ENCODE measurements at places on chromosomes 11 and 22.

DNA sequence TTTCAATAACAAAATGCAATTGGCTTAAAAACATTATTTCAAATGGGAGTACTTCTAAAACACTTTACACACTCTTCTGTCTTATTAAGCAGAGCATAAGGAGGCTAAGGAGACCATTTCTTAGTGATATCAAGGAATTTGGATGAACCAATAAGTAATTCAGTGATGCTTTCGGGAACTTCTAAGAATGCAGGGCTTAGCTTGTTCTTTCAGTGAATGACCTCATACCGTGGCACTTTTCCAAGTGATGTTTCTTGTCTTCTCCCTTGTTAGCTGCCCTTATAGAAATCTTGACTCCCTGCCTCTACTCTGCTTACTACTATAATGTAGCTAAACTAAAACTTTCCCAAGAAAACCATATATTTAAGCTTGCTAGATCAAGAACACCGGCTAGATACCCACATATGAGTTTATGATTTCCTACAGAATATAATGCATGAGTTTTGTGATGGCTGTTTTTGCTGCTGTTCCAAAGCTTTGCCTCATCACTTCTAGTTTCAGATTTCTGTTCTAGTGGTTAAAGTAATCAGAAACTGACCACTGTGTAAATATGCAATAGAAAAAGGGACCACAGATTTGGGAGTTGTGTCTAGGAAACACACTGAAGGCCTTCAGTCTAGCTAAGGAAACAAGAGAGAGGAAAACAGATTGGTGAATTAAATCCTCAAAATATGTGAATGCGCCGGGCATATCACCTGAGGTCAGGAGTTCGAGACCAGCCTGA is 37.5 kb upstream of the STK33 start:
- DNase-seq: no peak

DNA sequence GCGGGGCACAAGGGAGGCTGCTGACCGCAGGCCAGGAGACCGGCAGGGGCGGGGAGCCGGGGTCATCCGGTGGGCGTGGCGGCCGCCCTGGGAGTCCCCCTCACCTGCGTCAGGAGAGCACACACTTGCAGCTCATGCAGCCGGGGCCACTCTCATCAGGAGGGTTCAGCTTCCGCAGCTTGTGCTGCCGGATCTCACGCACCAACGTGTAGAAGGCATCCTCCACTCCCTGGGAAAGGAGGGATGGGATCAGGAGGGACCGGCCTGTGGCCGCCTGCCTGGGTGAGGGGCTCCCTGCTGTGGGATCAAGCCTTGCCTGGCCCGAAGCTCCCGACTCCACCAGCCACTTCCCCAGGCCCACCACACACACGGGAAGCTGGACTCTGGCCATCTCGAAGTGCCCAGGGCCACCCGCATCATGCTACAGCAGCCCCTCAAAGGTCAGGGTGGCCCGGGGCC is 2.8 kb downstream of the HRAS start:
- no peak for DNase-seq

DNA sequence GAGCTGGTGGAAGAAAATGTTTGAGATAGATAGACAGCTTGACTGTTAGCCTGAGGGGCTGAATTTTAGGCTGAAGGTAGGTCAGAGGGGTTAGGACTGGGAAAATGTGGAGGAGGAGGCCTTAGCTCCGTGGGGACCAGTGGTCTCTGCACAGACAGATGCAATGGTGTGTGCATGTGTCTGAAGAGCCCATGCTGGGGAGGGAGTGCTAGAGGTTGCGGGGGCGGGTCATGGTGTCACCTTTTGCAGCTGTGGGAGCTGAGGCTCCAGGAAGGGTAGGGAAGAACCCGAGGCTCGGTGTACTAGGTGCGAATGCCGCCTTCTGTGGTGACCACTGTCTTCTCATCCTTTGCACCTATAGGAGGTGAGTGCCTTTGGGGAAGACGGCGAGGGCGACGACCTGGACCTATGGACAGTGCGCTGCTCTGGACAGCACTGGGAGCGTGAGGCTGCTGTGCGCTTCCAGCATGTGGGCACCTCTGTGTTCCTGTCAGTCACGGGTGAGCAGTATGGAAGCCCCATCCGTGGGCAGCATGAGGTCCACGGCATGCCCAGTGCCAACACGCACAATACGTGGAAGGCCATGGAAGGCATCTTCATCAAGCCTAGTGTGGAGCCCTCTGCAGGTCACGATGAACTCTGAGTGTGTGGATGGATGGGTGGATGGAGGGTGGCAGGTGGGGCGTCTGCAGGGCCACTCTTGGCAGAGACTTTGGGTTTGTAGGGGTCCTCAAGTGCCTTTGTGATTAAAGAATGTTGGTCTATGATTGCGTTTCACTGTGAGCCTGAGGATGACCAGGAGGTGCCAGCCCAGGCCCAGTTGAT is 1.6 kb downstream of the SDF2L1 start:
- DNase-seq: no peak

- DNase-seq: peak; percentile 63
These were observed 27.6 kb upstream of the TOLLIP start for GRCh38 chr11:1336836-1337646.

- DNase-seq: no peak
These were observed 125.6 kb upstream of the LMO1 start for GRCh38 chr11:8389029-8389996.

DNA sequence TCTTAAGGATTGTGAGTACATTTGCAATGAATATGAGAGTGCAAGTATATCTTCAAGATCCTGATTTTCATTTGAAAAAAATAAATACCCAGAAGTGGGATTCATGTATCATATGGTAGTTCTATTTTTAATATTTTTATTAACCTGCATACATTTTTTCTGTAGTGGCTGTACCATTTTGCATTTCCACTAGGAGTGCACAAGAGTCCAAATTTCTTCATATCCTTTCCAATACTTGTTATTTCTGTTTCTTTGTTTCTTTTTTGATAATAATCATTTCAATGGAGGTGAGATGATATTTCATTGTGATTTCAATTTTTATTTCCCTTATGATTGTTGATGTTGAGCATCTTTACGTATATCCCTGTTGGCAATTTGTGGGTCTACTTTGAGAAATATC is 759.8 kb upstream of the CNTN5 start:
- no peak for DNase-seq

DNA sequence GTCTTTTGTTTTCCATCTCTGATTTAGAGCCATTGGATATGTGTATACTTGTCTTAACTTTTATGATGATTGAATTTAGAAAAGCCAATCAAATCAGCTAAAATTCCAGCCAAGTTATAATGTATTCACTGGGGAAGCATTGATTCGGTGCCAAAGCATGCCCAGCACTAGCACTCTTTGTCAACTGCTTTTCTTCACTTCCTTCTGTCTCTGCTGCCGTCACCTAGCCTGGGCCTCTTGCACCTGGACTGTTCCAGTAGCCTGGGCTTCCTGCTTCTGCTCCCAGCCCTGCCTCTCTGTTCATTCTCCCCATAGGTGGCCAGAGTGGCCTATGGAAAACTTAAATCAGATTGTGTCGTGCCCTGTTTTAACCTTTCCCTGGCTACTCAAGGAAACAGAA is 80.7 kb downstream of the NAV2 start:
- no peak for DNase-seq

- no peak for DNase-seq
These were observed 1717.1 kb upstream of the RAG2 start for GRCh38 chr11:38315151-38315550.

- peak; percentile 71 for DNase-seq
These were observed 766 bp downstream of the IZUMO1R start for GRCh38 chr11:94305146-94305545.

DNA sequence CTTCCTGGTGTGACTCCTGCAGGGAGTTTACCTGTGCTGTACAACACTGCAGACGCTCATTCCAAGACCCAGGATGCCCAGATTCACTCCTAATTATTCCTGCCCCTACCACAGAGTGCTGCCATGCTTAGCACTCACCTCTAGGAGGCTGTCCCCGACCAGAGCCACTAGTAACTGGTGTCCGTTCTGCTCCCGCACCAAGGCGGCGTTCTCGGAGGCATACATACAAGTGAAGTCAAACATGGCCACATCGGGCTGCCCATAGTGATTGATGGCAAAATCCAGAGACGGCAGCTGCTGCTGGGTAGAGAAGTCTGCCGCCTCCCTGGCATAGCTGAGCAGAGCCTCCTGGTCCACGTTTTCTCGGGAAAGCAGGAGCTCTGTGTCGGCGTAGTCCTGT is 122.3 kb upstream of the BID start:
- peak; percentile 83 for DNase-seq

GRCh38 chr11:8243458-8243857 is 20.2 kb downstream of the LMO1 start:
- DNase-seq: no peak

DNA sequence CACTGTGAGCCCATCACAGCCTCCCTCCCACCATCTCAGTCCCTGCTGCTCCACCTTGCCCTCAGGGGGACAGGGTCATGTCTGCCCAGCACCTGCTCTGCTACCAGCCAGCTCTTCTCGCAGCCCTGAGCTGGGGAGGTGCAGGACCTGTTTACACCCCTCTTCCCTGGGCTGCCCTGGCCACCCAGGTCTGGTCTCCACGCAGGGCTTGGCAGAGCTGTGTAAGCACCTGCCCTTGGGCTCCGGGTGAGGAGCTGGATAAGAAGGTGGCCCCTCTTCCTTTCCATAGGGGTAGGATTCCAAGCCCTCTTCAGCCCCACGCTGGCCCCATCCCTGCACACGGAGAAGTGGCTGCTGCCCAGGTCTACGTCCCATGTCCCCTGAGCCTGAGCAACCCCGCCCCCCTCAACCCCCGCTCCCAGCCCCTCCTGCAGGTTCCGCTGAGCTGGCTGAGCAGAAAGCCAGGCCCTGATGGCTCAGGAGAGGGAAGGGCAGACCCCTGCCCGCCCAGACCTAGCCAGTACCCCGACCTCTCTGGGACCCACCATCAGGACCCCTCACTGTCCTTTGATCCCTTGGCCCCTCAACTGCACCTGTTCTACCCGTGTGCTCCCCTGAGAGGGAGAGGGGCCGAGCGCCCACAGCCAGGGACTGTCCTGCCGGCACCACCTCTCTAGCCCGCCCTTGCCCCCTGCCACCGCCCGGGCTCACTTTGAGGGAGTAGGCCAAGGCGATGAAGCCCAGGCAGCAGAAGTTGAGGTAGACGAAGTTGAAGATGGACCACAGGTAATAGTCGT is 3.2 kb downstream of the IFITM10 start:
- peak; percentile 48 for DNase-seq

DNA sequence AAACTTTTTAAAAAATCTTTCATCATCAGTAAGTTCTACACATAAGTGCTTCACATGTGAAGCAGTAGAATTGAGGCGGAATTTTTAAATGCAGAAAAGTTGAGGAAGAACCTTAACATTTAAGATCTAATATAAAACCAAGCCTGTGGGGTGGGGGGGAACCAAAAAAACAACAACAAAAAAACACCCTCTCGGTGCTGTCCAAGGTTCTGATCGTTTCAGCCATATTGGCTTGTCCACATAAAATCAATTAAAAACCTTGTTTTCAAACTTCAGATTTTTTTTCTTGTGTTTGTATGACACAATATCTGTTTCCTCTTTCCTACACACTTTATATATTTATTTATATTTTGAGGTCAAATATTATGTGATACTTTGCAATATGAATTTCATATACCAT is 130.0 kb downstream of the WNT7B start:
- DNase-seq: no peak

- no peak for DNase-seq
These were observed 46.4 kb downstream of the SYT13 start for GRCh38 chr11:45239733-45240132.

DNA sequence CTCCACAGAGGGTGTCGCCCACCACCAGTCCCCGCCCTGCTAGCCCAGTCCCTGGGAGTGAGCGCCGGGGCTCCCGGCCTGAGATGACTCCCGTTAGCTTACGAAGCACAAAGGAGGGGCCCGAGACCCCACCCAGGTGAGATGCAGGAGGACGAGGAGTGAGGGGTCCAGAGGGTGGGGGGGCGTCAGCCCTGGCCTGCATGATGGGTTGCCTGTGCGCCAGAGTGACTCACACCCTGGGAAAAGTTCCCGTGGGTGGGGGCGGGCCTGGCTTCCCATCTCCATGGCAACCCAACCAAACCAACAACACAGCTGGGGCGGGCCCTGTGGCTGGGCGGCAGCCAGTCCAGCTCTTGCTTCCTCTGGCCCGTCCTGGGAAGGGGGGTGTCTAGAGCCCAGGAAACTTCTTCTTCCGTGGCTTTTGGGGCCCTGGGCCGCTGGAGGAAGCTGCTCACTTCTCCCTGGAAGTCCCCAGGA is 4.5 kb downstream of the GAS2L1 start:
- peak; percentile 98 for DNase-seq

DNA sequence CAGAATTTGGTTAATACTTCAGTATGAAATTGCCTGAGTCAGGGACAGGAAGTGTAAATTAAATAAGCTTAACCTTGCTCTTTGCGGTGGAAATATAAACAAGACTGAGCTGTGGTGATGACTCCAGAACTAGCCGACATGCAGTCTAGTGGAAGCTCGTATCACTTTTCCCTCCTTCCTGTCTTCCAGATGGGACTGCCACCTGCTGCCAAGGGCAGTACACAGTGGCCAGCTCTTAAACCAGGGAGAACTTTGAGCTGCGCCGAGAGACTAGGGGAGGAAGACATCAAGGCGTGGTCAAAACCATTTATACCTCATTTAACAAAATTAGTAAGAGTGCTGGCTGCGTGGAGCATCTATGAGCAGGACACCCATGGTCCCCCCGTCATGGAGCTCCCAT is 31.3 kb upstream of the CTTN start:
- no peak for DNase-seq

Data from islet precursor cell (in vitro differentiated cells).